ENCODE measurements at places on chromosomes 13 and 19. TPM values are rescaled to one million over a fixed set of nuclear protein-coding genes. Genes with fewer than 3 reads are reported as not detected.
A peak's percentile ranks its signal among the peaks of the same experiment; 100 is the strongest.

- H3K4me1 ChIP-seq = peaks cover 25% of the 10 kb centered on the region
- no peaks in the 10 kb centered on the region for H3K27me3 ChIP-seq
- H3K36me3 ChIP-seq = no peaks in the 10 kb centered on the region
- DNase-seq = no peak
- H3K4me3 ChIP-seq = peak overlapping the region; percentile 77
Measured at GRCh38 chr19:16198370-16198651, 600 bp downstream of the AP1M1 start.

- no peaks in the 10 kb centered on the region for H3K36me3 ChIP-seq
- H3K4me1 ChIP-seq = no peaks in the 10 kb centered on the region
- no peak overlapping the region for H3K27ac ChIP-seq
- no peak for DNase-seq
Measured at GRCh38 chr13:73290844-73291243, 232.0 kb downstream of the KLF5 start.

Gene LHFPL6
- total RNA-seq = 2.5 TPM

Gene ZNF792
- 4.1 TPM for total RNA-seq

Gene LSR
- 145 TPM for total RNA-seq

Measured in PC-9 (cell line).